Lung (tissue), 17 donors: ENCODE measurements at places on chromosomes 4 and X. TPM values are rescaled to one million over a fixed set of nuclear protein-coding genes. Genes with fewer than 3 reads are reported as not detected.

The TMEM33 gene
- polyA plus RNA-seq = 28.6 TPM

The RP2 gene
- 5.8 TPM for polyA plus RNA-seq

The ASB12 gene
- 0.11 TPM for polyA plus RNA-seq

The HERC6 gene
- 3.4 TPM for polyA plus RNA-seq

The CENPVL2 gene
- not detected for polyA plus RNA-seq

The PPBP gene
- 12.3 TPM for polyA plus RNA-seq

- DNase-seq = no peak
Observed at GRCh38 chrX:137587151-137587550, 21.2 kb downstream of the ZIC3 start.

DNA sequence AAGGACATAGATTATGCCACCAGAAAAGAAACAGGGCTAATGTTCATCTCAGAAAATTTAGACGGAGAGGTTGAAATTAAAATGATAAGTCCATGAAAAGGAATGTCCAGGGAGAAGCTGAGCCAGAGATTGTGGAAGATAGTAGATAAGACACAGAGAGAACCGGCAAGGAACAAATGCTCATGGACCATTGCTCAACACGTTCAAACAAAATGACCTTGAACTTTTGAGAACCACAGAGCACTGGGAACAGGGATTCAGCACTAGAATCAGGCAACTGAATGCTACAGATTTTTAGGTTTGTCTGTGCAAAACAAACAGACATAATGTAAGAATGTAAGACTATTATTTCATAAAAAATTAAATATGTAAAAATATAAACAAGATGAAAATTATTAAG is 206.3 kb downstream of the PDGFC start:
- no peak for DNase-seq

DNA sequence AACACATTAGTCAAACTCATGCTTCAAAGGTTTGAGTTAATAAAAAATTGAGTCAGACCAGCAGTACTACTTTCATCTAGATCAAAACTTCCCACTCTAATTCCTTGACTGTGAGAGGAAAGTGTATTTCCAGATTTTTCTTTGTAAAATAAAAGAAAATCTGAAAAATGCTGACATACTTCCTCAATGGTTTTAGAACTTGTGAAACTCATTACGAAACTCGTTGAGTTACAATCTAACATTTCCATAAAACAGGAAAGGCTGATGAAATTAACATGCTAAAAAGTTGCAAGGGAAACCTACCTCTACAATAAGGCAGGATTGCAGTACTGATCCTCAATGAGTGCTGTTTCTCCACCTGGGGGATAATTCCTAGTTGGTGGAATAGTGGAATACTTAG is 217.8 kb upstream of the HCCS start:
- DNase-seq = no peak

DNA sequence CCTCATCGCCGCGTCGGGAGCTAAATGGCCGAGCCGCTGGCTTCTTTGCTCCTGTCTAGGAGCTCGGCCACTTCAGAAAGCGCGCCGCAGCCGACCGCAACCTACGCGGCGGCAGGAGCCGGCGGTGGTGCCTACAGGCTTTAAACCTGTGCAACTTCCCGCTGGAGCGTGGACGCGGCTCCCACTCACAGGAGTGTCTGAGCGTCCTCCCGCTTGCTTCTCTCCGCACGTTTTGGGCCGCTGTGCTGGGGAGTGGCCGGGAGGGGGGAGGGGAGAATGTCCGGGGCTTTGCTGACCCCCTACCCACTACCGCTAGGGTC is 1.0 kb downstream of the NHSL2 start:
- no peak for DNase-seq

DNA sequence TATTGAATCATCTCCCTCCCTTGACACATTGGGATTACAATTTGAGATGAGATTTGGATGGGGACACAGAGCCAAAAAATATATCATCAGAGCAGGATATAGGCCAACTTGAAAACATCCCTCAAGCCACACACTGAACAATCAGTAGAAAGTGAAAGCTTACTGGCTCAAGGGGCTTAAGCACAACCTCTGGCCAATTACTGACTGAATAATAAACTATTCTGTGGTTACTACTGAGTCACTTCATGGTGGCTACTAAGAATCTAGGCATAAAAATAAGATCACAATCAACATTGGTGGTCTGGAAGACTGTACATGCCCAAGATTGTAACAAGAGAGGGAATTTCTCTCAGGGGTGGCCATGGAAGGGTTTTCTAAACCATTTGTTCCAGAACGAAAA is 27.4 kb upstream of the GPR174 start:
- DNase-seq = no peak

GRCh38 chrX:153861151-153861550 is 24.8 kb downstream of the L1CAM start:
- DNase-seq = no peak

DNA sequence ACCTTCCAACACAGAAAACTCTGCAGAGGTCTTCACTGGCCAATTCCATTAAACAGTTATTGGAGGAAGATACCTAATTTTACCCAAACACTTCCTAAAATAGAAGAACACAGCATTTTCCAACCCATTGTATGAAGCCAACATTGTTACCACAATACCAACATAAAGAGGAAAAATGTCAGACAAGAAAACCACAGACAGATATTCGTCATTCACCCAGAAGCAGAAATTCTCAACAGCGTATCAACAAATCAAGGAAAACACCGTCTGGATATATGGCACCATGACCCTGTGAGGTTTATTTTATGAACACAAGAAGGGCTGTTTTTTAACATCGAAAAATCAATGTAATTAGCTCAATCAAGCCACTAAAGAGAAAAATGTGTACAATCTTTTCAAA is 255.6 kb downstream of the ASMT start:
- DNase-seq = no peak

DNA sequence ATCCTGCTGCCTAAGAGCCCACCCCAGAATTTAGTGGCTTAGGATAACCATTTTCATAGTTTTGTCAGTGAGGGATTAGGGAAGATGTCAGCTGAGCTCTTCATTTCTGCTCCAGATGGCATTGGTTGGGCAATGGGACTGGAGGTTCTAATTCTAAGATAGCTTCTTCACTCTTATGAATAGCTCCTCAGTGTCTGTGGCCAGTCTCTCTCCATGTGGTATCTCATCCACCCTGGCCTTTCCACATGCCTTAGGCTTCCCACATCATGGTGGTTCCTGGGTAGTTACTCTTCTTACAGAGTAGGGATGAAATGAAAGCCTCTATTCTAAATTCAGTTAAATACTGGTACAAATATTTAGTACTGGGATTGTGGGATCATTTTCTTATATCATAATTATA is 31.3 kb downstream of the REPS2 start:
- no peak for DNase-seq

DNA sequence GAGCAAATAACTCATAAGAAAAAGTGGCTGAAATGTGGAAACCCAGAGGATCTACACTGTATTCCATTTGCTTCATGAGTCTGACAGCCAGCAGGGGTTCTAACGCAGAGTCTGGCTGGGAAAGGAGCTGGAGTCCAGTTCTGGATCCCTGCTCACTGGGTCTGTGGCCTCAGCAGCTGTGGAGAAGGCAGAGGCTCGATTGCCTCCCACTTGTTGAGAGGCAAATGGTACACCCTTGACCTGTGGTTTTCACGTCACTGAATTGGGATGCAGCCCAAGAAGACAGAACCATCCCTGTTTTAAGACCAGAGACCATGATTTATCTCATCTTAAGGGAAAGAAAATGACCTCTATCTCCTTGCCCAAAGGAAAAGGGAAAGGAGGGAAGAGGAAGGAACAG is 147.0 kb upstream of the NOCT start:
- DNase-seq = no peak

DNA sequence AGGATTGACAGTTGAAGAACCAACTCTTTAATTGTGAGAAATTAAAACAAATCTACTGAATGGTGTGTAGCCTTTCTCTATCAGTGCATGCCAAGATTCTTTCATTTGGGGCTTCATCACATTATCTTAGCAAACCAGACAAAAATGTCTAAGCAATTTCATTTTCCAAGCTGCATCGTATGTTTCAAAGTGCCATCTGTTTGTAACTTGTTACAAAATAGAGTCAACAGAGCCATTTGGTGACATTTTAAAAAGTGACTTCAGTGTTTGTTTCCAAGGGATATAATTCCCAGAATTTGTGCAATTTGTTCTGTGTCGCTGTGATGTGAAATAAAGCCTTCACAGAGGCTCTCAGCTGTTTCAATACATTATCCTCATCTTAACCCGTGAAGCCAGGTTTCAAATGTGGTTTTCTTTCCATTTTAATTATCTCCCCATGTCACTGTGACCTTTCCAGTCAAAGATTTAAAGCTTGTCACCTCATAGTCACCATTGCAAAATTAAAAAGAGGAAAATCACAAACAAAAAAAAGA is 46.0 kb upstream of the C1QTNF7 start:
- no peak for DNase-seq
